ENCODE measurements at places on chromosomes 1 and 21.

- peak; percentile 100 for DNase-seq
Measured at GRCh38 chr1:173867753-173868265, at the start of gene GAS5. GAS5 (minus strand) TSS chr1:173867989.

DNA sequence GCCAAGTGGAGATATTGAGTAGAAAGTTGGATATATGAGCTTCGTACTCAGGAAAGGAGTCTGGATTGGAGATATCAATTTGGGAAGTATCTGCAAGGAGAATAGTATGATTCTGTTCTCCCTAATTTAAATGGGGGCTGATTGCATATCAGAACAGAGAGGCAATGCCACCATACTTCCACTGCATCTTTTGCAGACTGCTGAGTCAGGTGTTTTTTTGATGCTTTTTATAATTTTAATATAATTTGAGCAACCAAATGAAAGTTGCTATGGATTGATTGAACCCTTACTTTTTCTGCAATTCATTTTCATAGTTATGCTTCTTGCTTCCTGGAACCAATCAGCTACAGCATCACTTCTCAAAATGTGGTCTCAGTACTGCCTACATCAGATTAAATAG lies 590.3 kb downstream of the USP25 start:
- DNase-seq, result no peak

- DNase-seq, result no peak
Measured at GRCh38 chr1:86798608-86799291, 94.4 kb downstream of the SH3GLB1 start.

- DNase-seq, result no peak
Measured at GRCh38 chr1:224894915-224895314, 34.6 kb upstream of the DNAH14 start.

GRCh38 chr1:229342656-229343569 lies at the start of gene CCSAP:
CCSAP (minus strand) TSS chr1:229343047; CDS start chr1:229342465, 582 bp downstream.
- peak; percentile 63 for DNase-seq

GRCh38 chr1:213333121-213333520 lies 282.1 kb downstream of the RPS6KC1 start:
- DNase-seq, result no peak

GRCh38 chr21:32599091-32599490 lies 13.1 kb downstream of the CFAP298 start:
- DNase-seq, result no peak

DNA sequence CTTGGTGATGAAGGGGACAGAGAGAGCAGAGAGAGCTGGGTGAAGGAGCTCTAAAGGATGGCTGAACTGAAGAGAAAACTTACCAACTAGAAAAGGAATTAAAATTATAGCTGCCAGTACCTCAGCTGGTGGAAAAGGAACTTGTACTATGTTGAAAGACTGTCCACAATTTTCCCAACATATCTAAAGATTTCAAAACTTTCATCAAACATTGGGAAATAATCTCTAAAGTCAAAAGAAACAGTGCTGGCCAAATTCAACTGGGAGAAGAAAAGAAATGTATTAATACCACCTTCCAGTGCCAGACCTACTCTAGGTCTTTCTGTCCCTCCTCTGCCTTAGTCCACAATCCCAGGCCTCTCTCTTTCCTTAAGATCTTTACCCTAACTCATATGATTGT lies 6.1 kb downstream of the SMG5 start:
- no peak for DNase-seq

GRCh38 chr1:116912846-116913245 lies 3.1 kb downstream of the PTGFRN start:
- DNase-seq, result no peak

- DNase-seq, result no peak
Measured at GRCh38 chr21:34968414-34969333, 80.4 kb downstream of the RUNX1 start.

DNA sequence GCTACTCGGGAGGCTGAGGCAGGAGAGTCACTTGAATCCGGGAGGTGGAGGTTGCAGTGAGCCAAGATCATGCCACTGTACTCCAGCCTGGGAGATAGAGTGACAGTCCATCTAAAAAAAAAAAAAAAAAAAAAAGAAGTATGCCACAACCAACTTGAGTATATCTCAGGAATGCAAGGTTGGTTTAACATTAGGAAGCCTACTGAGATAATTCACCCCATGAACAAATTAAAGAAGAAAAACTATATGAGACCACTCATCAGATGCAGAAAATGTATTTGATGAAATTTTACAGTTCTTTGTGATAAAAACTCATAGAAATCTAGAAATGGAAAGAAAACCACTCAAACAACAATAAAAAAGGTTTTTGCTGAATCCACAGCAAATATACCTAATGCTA lies 373.8 kb downstream of the LMO4 start:
- no peak for DNase-seq

DNA sequence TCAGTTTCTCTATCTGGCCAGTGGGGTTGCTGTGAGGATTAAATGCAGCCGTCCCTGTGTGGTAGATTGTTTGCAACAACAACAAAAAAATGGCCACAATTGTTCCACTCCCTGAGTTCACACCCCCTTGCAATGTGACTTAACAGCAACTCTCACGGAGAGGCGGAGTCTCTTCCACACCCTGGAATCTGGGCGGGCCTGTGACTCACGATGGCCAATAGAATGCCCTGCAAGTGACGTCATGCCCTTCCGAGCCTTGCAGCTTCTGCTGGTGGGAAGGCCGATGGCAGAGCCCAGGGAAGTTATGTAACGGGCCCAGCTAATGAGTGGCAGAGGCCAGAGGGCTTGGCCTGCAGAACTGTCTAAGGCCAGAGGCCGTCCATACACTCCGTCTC lies 87.9 kb downstream of the RIPK4 start:
- DNase-seq, result peak; percentile 85

- DNase-seq, result no peak
Measured at GRCh38 chr1:209641832-209642172, 10.4 kb downstream of the LAMB3 start.

DNA sequence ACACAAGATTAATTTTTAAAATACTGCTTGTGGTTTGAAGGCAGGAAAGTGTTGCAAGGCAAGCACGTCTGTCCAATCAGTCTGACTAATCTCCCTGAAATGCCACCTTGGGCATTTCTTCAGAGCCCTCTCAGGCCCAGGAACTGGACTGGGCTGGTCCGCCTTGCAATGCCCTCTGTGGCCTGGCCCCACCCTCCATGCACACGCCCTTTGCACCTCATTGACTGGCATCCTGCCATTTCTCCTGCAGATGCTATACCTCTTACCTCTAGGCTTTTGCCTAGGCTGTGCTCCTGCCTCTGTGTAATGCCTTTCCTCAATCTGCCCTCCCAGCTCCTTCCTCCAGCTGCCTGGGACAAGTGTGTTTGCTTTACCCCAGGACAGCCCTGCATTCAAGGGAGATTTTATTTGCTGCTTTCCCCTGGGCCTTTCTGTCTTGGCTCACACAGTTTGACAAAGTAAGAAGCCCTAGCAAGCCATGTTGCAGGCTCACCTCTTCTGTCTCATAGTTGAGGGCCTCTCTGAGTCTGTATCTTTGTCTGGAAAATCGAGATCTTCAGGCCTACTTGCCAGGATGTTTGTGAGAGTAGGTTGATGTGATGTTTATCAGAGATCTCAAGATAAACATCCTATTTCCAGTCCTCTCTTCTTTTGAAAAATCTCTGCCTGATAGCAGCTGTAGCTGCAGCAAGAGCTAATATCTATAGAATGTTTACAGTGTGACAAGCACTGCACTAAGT lies 149.2 kb upstream of the JUN start:
- no peak for DNase-seq

- DNase-seq, result no peak
Measured at GRCh38 chr1:85830837-85831236, 122.6 kb upstream of the ZNHIT6 start.

- no peak for DNase-seq
Measured at GRCh38 chr1:48439380-48439779, 32.6 kb downstream of the SPATA6 start.

DNA sequence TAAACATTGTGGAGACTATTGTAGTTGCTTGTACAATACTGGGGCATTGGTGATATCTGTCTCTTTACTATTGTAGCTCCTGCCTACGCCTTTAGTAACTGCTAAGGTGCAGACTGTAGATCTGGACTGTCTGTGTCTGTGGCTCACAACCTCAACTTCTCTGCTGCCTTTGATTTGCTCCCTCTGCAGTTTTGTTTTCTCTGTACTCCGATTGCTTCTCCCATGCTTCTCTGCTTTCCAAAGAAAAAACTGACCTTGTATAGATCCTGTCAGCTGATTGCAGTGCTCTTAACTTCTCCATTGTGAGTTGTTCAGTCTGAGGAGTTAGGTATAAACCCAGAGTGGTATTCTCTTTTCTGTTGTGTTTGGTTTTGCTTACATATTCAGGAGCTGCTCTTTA lies 15.3 kb downstream of the MAGI3 start:
- no peak for DNase-seq

GRCh38 chr1:113036639-113037321 lies 36.2 kb upstream of the LRIG2 start:
- DNase-seq, result no peak

- DNase-seq, result no peak
Measured at GRCh38 chr1:59364037-59364436, 67.1 kb downstream of the FGGY start.

DNA sequence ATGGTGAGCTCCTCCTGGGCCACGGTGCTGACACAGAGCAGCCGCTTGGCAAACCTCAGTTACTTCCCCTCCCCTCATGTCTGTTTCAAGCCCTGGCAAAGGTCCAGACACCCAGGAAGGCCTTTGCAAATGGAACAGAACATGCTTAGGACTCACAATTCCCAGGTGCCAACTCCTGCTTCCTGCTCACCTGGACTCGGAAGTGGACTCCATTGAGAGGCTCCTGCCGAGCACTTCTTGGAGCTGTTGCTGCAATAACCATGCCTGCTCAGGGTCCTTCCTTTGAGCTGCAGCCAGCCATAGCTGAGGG lies 10.7 kb downstream of the DCST2 start:
- DNase-seq, result no peak
